Stimulated activated CD8-positive, alpha-beta memory T cell treated with anti-CD3 and anti-CD28 coated beads, Interleukin-4, amount 100 ng/mL, for 1 hour (primary cell): ENCODE measurements at places on chromosomes 4 and X.

DNA sequence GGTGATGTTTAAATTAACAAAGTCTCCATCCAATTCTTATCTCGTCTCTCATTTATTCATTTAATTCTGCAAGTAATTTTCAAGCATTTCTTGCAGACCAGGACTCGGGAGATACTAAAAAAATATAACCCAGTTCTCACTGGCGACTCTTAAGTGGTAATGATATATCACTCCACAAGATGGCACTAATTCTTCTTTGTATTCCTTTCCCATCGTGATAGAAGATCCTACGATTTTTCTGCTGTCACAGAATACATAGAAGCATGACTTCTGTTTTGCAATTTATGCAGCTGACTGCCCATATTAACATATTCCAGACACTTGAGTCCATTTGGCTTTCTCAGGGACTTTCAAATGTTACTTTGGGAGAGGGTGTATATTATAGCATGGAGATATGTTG, 64.0 kb upstream of the FGF13 start:
- no peak for DNase-seq

- no peak for DNase-seq
Measured at GRCh38 chrX:119004920-119005524, 30.6 kb downstream of the LONRF3 start.

- DNase-seq = no peak
Measured at GRCh38 chr4:25842229-25842845, 20.5 kb downstream of the SEL1L3 start.

GRCh38 chrX:2965965-2966364, 36.8 kb upstream of the ARSD start:
- no peak for DNase-seq

GRCh38 chr4:57342411-57342810, 232.2 kb upstream of the IGFBP7 start:
- DNase-seq = no peak

DNA sequence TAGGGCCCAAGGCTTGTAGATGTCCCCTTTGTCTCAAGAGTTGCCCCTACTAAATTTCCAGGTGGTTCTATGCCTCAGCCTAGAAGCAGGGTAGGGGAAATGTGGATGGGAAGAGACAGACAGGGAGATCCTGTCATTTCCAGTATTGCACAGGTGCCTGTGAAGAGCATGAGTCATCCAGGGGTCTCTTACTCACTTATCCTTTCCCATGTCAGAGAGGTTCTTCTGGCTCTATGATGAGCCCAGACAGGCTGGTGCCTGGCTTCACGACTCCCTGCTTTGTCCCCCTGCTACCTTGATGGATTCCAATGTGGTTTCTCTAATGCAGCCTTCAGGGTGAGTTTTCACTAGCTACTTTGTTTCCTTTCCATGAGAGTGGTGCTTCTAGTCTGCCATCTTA, 35.2 kb upstream of the DDX60 start:
- DNase-seq = no peak

GRCh38 chr4:38068107-38068506, 107.9 kb downstream of the PTTG2 start:
- DNase-seq = no peak

DNA sequence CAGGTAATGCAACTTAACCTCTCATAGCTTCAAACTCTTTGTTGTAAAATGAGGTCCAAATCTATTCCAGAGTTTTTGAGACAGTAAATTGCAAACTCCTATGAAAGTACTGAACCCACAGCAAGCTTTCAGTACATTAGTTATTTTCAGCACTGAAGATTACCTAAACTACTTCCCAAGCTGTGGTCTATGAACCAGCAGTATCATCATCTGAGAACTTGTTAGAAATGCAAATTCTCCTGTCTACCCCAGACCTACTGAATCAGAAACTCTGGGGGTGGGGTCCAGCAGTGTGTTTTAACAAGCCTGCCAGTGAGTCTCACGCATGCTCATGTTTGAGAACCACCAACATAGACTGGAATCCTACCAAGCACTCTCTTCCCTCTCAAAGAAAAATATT, 5.7 kb upstream of the CASP6 start:
- DNase-seq = no peak

DNA sequence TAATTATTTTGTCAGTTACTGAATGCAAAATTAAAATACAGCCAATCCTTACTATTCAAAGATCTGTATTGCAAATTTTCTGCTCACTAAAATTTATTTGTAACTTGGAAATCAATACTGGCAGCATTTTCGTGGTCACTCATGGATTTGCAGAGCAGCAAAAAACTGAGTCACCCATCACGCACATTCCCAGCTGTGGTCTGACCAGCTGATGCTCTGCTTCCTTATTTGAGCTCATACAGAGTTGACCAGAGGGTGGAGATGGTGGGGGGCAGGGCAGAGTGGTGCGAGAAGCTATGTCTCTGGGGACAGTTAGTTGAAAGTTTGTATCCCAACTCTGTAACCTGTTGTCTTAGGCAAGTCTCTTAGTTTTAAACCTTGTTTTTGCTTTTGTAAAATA, 214.8 kb downstream of the SPCS3 start:
- DNase-seq = no peak

GRCh38 chr4:22485737-22486136, 30.1 kb downstream of the ADGRA3 start:
- DNase-seq = no peak

DNA sequence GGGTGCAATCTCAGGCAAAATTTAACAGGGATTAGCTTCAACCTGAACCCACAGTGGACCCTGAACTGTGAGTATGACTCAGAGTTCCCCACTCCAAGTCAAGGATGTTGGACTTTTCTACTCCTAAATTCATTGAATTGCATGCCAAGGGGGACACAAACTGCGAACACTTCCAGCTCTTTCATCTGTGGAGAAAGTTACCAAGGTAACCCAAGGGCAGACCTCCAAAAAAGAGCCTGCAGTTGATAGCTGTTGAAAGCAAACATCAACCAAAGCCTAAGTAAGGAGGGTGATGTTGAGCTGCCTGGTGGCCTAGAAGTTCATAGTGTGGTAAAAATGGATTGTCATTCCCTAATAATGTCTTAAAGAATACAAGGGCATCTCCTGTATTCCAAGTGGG, 1242.9 kb downstream of the C4orf33 start:
- no peak for DNase-seq

DNA sequence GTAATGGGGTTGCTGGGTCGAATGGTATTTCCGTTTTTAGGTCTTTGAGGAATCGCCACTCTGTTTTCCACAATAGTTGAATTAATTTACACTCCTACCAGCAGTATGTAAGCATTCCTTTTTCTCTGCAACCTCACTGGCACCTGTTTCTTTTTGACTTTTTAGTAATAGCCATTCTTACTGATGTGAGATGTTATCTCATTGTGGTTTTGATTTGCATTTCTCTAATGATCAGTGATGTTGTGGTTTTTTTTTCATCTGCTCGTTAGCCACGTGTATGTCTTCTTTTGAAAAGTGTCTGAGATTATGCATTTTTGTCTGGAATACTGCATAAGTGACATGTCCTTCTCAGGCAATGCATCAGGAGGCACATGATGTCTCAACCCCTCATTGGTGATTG, 28.8 kb downstream of the REPS2 start:
- DNase-seq = no peak

- DNase-seq = no peak
Measured at GRCh38 chrX:44099366-44099765, 126.2 kb upstream of the NDP start.

DNA sequence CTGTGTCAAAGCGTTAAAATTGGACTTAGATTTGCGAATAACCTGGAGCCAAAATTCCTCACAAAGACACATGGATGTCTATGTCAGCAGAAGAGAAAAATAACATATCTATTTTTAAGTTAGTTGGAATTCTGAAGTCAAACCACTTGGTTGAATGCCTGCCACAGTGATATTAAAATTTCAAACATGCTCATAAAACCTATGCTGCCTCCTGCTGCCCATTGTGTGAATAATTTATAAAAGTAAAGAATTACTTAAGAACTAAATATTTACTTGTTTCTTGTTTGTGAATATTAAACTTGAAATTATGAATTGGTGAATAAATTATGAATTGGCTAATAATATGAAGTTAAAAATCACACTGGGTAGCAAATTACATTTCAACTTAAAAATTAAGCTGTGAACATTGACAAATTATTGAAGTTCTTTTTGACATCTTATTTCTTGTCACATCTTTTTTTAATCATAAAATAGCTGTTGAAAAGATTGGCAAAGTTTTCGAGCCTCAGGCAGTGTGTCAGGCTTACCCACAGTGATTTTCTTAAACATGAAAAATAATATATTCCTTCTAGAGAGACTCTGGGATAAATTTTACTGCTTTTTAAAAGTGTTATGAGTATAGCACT, 35.4 kb downstream of the FABP2 start:
- DNase-seq = no peak

DNA sequence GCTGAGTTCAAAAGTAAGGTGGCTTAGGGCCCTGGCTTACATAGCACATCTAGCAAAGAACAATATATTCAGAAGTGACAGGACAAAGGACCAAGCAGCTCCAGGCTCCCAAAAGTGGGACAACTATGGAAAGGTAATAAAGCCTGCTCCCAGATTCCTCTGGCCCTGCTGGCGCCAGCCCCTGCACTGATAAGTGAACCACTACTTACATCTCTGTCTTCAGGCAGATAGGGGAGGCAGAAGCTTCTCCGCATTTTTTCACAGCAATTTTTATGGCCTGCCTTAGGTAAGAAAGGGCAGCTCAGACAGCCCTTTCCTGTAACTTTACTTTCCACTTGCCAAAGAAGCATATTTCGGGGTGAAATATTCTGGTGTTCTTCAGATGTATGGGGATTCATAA, 83.9 kb downstream of the MTNR1A start:
- no peak for DNase-seq

DNA sequence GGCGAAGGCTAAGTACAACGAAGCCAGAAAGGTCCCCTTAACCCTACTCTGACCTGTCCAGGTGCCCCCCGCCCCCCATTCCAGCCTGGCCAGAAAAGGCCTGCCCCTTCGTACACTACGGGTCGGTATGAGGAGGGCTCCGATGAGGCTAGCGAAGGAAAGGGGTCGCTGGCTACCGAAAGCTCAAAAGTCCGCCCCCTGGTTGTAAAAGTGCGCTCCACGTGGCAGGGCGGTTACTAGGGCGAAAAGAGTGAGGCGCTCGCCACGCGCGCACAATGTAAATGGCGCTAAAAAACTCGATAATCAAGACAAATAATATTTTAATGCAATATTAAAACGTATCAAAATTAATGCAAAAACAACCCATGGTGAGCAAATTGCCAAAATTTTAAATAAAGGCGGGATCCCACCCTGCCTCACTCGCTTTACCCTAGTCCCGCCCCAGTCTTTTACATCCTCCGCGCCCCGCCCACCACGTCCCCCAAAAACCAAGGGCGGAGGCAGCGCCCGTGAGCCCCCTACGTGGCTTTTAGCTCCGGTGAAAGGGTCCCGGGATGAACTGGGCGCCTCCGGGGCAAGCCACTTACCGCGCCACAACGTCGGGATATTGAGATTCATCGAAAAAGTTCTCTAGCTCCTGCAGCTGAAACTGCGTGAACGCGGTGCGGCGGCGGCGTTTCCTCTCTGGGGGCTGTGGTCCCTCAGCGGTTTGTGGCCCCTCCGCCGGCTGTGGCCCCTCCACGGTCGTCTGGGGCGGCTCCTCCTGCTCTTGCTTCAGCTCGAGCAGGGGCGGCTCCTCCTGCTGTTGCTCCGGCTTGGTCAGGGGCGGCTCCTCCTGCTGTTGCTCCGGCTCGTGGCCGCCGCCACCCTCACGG, 929 bp downstream of the ESX1 start:
- DNase-seq = no peak

DNA sequence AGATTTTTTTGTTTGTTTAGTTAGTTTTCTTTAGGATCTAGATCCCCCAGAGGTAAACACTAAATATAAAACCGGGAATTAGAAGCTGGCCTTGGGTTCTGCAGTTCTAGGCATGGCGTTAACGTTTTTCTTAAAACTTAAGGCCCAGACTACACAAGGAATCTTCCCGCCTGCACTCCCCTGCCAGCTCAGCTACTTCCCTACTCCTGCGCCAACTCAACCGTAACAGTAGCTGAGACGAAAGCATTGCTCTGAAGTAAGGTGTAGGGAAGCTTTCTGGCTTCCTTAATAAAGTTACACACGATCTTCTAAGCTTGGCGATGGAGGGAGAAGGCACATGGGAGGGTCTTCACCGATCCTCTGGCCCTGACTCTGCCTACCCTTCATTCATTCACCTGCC, 37.1 kb downstream of the CPE start:
- no peak for DNase-seq

DNA sequence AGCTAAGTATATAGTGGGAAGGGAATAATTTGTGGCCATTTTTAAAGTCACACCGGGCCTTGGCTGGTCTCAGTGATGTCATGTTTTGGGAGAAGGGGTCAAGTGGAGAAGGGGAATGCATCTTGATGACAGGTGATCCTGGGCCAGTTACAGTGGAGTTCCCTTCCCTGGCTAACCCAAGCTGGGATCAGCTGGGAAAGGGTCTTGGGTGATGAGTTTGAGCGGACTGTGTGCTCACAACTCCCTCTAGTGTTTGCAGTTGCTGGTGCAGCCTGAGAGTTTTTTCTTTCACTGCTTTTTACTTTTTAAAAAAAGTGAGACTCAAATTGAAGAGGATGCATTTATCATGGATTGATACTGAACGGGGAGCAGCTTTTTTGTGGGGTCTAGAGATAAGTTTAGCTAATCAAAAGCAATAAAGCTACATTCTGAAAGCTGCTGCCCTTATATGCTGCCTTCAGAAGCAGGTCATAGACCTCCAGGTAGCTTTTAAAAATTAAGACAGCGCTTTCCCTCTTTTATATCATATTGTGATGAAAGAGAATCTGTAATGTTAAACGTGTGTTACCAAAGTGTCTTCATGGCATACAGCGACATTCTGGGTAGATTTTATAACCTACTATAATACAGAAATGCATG, 164.7 kb downstream of the DCLK2 start:
- no peak for DNase-seq

GRCh38 chrX:38804682-38805431, 3.6 kb downstream of the MID1IP1 start:
- no peak for DNase-seq

GRCh38 chrX:101550751-101551379, 518 bp downstream of the ARMCX1 start:
- no peak for DNase-seq

GRCh38 chrX:109190542-109190941, 291.3 kb downstream of the GUCY2F start:
- no peak for DNase-seq

GRCh38 chr4:89773805-89774204, 63.2 kb downstream of the SNCA start:
- DNase-seq = no peak
